ENCODE measurements at places on chromosomes 7 and 10.

- no peak for DNase-seq
Measured at GRCh38 chr10:31705136-31705535, 223.5 kb downstream of the ARHGAP12 start.

DNA sequence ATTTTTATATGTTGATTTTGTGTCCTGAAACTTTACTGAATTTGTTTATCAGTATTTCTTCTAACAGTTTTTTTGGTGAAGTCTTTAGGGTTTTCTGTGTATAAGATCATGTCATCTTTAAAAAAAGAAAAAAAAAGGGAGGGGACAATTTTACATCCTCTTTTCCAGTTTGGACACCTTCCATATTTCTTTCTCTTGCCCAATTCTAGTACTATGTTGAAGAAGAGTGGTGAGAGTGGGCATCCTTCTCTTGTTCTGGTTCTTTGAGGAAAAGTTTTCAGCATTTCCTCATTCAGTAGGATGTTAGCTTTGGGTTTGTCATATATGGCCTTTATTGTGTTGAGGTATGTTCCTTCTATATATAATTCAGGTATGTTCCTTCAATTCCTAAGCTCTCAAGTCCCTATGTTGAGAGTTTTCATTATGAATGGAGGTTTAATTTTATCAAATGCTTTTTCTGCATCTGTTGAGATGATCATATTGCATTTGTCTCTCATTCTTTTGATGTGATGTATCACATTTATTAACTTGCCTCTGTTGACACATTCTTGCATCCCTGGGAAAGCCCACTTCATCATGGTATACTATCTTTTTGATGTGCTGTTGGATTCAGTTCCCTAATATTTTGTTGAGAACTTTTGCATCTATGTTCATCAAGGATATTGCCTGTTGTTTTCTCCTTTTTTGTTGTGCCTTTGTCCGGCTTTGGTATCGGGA is 12.1 kb downstream of the TAS2R40 start:
- DNase-seq: no peak

- DNase-seq: no peak
Measured at GRCh38 chr10:24579906-24580305, 143.8 kb downstream of the ARHGAP21 start.

DNA sequence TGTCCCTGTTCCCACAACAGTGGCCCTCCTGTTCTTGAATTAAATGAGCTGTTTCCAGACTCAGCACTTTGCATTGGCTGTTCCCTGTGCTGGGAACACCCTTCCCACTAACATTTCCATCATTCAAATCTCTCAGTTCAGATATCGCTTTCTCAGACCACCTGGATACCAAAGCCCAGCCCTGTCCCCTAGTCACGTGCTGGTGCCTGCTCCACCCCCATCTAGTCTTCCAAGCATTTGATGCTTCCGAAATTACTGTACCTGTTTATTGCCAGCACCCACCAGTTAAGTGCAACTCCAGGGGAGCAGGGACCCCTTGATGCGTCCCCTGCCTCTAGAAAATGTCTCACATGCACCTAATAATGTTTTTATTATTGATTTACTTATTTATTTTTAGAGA is 3.0 kb upstream of the SLC29A4 start:
- DNase-seq: no peak

DNA sequence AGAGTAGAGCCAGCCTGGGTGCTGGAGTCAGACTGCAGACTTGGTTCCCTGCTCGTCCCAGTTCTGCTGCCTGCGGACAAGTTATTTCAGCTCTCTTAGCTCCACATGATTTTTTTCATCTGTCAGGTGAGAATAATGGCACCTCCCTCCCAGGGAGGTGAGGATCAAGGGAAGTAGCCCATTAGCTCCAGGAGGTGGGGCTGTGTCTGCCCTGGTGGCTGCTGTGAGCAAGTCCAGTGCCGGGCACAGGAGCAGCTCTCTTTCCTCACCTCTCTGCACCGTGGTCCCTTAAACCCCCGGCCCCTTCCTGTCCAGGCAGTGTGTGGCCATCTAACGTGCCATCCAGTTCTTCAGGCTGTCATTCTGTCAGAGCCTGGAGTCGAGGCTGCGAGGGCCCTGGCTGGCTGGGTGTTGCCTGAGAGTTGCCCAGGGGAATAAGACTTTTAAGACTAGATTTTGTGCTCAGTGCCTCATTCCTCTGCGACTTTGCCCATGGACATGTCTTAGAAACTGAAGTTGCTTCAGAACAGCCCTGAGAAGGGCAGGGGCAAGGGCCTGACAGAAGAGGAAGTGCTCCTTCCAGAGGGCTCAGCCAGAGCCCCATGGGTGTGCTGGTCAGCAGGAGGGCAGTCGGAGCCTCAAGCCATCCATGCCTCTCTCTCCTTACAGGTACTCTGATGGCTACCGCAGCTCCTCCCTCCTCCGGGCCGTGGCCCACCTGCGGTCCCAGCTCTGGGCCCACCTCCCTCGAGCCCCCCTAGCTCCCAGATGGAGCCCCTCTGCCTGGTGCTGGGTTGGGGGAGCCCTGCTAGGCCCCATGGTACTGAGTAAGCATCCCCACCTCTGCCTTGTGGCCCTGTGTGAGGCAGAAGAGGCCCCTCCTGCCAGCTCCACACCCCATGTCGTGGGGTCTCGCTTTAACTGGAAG is 5.0 kb downstream of the ABCB8 start:
- no peak for DNase-seq

DNA sequence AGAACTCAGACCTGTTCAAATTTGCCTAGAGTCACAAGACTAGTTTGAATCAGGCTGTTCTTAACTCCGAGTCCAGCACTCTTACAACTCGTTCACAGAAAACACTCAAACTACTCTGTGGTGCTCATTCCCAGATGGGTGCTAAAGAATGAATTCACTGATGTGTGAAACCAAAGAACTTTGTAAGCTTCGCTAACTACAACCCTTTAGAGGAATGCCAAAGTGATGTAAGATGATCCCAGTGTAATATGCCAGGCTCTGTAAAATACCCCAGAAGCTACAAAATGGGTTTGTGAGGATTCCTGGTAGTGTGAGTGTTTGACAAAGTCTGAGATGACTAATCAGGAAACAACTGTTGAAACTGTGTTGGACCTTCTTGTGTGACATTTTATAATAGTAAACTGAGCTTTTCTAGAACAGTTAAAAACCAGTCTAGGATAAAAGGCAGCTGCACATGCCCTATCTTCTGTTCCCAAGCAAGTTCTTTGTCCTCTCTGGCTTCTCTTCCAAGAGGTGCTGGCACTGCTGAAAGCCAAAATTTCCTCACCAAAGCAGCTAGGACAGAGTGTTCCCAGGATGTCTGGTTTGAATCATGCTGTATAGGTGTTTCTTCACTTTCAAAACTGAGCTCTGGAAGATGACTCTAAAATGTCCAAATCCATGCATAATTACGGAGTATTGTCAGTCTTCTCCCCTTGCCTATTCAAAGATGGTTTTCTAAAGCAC is 527.6 kb downstream of the SORCS1 start:
- no peak for DNase-seq
